ENCODE measurements at places on chromosomes 16 and 17.

DNA sequence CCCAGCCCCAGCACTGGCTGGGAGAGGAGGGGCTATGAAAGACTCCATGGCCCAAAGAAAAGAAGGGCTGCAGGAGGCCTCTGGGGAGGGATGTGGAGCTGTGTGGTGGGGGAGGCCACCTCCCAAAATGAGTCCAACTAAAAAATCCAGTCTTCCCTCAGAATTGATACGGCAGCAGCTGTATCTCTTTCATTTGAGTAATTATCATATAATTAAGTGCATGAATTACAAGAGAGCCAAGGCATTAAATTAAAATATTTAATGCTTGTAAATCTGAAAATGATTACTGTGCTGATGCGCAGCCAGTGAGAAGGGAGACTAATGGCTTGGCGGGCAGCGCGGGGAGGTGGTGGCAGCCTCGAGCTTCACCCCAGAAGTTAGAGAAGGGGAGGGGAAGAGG, 192.8 kb downstream of the C16orf78 start:
- no peak for DNase-seq

DNA sequence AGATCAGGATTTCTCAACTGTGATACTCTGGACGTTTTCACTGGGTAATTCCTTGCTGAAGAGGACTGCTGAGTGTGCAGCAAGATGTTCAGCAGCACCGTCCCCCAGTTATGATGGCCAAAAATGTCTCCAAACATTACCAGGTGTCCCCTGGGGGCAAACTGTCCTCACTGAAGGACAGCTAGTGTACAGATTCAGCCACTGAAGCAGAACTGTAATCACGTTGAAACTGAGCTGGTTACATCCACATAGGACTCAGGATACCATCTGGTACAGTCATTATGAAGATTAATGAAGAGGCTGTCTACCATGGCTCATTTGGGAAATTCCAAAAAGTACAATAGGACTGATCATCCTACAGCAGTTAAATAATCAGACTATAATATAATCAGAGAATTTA, 43.3 kb upstream of the GINS3 start:
- DNase-seq, result no peak

DNA sequence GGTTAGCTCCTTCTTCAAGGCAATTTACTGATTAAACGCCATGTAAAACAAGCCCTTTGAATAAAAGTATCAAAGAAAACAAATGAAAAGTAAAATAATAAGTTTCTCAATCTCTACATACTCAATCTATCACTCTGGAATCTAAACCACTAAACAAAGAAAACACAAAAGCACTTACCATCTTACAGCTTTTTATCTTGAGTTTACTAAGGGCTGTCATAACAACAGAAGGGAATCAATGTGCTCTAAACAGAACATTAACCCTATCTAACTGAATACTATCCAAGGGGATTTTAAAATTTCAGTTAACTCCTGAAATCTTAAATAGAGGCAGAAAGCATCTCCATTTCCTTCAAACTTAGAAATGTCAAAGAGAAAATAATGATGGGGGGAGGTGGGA, 3.4 kb downstream of the SKA2 start:
- DNase-seq, result no peak

DNA sequence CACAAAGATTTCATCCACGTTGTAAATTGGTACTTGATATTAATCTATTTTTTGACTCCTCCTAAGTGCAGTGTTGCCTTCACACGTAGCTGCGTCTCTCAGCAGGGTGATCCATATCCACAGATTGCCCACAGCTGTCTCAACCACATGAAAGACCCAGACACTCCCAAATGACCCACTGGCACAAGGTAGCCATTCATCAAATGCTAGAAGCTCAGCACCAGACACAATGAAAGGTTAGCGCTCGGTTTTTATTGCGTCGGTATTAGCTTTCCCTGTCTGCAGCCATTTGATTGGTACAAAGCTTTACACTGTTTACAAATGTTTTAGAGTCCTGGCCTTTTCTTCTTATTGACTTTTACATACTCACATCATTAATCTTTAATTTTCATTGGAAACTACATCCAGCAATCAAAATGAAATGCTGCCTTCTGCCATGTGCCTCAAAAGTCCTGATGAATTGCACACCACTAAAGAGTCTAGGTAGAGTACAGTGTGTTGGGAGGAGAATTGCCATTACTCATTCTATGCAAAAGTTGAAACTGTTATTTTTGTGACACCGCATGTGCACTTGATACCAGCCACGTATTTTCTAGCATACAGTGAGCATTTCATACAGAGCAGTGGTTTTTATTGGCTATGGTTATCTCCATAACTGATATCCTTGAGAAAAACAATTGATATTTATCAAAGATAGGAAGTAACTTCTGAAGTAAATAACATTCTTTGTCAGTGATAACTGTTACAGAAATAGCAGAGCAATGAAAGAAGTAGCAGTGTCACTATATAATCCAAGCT, 127.3 kb upstream of the NUDT7 start:
- no peak for DNase-seq
